ENCODE measurements at places on chromosomes 1 and 21.

- no peak for DNase-seq
These were observed 107.1 kb downstream of the SPSB1 start for GRCh38 chr1:9399510-9400424.

DNA sequence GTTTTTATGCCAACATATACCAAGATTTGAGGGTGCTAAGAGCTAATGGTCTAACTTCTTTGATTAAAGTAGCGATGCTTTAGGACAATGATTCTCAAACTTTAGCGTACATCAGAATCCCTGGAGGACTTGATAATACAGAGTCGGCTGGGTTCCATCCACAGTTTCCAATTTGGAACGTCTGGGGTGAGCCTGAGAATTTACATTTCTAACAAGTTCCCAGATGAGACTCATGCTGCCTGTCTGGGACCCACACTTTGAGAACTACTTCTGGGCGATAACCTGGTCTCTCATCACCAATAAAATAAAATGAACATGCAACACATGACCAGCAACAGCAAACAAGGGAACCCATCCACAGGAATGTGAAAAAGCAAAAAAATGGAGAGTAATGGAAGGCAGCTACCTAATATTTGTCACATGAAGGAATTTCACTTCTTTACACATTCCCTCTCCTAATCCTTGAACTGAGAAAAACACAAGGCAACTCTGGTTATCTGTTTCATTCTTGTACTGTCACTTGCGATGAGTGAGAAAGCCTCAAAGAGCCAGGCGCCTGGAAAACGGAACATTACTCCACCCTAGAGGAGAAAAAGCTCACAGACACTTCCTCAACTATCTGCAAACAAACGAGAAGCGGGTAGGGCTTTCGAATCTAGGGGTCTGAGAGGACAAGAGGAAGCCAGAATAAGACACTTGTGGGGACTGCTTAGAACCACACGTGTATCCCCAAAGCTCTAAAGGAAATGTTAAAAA is 14.0 kb downstream of the HSF2BP start:
- DNase-seq, result no peak

- DNase-seq, result no peak
These were observed 480.2 kb downstream of the COL11A1 start for GRCh38 chr1:102628109-102628613.

DNA sequence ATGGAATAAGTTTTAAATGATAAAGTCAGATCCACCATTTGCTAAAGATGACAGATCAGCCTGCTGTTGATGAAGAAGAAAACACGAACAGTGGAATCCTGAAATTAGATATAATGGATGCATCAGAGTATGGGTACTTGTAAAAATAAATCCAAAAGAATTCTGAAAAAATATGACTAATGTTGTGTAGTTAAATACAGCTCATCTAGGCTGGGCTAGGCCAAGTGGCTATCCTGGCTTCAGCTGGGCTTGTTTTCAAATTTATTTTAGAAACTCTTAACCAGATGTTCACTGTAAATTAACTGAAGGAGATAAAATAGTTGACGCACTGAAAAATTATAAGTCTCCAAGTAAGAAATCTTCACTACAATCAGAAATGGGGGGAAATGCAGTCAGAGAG is 7.4 kb upstream of the RGS2 start:
- DNase-seq, result no peak

DNA sequence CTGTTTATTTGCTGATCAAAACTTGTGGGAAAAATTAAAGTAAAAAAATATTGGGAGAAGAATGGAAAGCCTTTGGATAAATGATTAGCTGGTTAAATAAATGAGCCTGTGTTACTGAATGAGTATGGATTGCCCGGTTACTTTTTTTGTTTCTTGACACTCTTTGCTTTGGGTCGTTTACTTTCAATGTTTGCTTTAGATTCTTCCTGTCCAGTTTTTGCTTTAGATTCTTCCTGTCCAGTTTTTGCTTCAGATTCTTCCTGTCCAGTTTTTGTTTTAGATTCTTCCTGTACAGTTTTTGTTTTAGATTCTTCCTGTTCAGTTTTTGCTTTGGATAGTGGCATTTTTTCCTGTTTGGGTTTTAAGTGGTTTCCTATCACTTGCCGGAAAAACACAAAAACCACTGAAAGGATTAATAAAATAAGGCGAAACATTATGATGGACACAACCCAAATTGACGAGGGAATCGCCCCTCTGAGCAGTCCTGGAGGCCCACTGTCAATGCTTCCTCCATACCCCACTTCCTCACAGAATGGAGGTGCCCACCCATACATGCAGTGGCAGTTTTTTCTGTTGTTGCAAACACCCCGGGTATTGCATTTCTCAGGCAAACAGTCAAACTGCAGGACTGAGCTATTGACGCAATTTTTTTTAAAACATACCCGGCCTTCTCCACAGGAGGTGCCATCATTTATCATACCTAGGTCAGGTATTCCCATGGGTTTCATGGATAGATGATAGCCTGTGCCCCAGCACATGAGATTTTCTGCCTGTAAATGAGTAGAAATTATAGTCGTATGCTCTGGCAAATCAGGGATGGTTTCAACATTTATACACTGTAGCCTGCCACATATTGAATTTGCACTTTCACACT is 2.3 kb downstream of the ADAM30 start:
- no peak for DNase-seq

GRCh38 chr1:196152975-196153374 is 455.3 kb downstream of the KCNT2 start:
- DNase-seq, result no peak

GRCh38 chr1:233334092-233334491 is 6.6 kb downstream of the MAP3K21 start:
- no peak for DNase-seq

DNA sequence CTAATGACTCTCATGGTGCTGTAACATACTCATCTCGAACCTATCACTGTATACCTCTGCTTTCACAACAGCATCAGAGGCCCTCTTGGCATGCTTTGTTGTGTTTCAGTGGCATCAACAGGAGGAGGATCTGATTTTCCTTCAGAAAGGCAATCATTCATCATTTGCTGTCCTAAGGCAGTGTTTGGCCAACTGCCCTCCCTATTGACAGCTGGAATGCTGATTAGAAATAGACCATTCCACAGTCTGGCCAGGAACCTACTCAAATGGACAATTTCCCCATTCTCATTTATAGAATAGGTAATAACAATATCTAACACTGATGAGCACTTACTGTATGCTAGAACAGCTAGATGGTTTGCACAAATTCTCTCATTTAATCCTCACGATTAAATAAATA is 310.6 kb upstream of the PTBP2 start:
- DNase-seq, result no peak

- DNase-seq, result no peak
These were observed 129.3 kb upstream of the VAMP3 start for GRCh38 chr1:7641587-7642417.

GRCh38 chr1:182575540-182576149 is 13.4 kb downstream of the RNASEL start:
- DNase-seq, result no peak

GRCh38 chr1:203239081-203239480 is 9.6 kb upstream of the CHIT1 start:
- DNase-seq, result no peak

DNA sequence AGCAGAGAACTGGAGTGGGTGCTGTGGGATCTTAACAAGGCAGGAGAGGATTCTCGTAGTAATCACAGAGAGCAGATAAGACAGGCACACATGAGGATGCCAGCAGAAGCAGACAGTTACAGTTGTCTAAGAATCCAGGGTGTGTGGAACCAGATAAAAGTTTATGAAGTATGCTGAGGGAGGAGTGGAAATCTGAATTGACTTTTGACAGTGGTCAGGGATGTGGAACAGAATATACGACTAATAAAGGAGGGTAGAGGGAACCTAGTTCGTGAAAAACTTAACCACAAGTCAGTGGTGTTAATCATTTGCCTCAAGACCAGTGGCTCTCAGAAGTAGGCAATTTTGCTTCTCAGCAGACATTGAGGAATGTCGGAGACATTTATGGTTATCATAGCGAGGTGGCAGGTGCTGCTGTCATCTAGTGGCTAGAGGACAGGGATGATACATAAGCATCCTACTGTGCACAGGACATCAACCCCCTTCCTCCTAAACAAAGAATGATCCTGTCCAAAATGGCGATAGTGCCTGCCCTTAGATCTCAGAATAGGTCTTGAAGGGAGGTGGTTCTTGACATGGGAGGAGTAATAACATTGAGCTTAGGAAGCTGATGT is 3.0 kb downstream of the LRRC8D start:
- DNase-seq, result no peak

GRCh38 chr1:151944857-151945575 is 35.7 kb upstream of the THEM4 start:
- no peak for DNase-seq

DNA sequence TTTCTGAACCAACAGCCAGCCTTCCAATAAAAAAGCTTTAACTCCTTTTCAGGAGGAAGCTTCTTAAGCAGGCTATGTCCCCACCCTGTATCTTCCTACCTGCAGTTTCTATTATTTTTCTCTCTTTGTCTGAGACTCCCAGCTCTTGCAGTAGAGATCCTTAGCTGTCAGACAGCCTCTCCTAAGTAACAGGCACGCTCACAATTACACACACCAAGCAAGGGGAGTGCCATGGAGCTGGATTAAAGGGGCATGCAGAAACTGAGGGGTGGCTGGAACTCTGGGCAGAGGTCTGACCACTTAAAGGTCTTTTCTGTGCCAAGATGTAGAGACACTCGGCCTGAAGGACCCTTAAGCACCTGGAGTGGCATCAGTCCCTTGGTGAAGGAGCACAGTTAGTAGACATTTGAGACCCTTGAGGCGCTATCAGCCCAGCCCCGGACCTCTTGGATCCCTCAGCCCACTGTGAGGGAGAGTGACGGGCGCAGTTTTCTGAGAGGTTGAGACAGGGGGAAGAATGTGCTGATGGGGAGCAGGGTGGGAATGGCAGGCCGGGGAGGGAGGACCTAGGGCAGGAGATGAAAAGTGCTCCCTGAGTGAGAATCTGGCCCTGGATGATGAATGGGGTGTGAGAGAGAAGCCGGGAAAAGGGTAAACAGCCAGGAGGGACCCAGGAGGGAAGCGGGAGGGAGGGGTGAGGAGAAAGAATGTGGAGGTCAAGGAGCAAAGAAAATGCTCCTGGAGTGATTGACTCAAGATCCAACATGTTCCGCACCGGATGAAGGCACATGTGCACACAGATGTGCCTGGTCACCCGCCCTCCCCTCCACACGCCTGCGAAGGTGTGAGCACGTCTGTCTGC is 13.3 kb downstream of the PLXNA2 start:
- no peak for DNase-seq

DNA sequence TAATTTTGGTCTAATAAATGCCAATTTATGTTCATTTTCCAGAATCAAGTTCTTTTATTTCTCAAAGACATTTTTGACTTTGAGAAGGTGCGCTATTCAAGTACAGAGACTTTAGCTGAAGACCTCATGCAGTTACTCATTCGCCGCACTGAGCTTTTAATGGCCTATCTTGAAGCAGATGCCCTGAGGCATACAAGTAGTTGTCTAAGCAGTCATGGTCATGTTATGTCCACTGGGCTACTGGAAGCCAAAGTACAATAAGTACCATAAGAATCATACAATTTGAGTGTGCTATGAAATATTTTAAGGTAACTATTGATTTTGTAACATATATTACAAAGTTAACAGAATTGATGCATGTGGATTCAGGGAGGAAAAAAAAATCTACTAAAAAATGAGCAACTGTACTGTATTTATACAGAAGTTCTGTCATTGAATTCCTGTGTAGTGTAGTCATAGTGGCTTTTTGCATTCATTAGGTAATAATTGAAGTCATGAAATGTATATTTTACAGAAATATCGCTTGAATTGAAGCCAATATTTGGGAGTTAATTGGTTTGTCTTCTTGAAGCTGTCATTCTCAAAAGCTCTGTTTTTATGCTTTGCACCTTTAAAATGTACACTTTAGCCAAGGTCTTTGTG is 13.5 kb upstream of the NEXN start:
- no peak for DNase-seq

DNA sequence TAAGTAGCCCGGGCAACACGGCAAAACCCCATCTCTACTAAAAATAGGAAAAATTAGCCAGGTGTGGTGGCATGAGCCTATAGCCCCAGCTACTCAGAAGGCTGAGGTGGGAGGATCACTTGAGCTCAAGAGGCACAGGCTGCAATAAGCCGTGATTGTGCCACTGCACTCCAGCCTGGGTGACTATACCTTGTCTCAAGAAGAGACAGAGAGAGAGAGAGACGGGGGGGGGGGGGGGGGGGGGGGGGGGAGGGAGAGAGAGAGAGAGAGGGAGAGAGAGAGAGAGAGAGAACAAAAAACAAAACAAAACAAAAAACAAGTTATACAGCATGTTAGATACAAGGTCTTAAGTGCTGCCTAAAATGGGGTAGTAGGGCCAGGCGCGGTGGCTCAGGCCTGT is 77.8 kb upstream of the ZNF281 start:
- no peak for DNase-seq

DNA sequence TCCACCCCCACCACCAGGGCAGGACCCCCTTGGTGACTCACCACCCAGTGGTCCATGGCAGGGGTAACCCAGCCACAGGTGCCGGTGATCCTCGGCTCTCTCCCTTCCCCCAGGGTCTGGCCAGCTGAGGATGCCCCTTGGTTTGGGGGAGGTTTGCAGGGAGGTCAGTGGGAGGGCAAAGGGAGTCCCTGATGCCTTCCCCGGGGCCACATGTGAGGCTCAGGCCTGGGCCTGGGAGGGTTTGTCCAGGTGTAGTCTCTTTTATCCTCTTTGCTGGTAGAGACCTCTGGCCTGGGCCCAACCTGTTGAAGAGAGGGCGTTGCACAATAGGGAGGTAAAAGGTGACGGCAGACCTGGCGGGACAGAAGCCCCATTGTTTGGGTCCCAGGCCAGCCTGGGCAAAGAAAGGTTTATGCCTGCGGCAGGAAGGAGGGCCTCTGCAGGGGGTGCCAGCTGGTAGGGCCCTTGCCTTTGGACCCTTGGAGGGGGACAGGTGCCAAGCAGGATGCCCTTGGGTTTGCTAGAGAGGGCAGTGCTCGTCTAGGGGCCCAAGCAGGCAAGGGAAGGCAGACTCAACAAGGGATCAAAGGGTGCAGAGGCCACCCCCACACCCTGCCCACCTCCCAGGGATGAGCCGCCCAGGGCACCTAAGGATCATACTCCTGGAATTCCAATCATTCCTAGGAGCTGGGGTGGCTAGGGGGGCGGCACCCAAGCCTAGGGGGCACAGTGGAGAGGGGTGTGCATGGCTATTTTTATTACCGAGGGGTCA is 760 bp upstream of the TINAGL1 start:
- DNase-seq, result no peak

- DNase-seq, result no peak
These were observed 8.3 kb downstream of the CSMD2 start for GRCh38 chr1:34156739-34157138.

DNA sequence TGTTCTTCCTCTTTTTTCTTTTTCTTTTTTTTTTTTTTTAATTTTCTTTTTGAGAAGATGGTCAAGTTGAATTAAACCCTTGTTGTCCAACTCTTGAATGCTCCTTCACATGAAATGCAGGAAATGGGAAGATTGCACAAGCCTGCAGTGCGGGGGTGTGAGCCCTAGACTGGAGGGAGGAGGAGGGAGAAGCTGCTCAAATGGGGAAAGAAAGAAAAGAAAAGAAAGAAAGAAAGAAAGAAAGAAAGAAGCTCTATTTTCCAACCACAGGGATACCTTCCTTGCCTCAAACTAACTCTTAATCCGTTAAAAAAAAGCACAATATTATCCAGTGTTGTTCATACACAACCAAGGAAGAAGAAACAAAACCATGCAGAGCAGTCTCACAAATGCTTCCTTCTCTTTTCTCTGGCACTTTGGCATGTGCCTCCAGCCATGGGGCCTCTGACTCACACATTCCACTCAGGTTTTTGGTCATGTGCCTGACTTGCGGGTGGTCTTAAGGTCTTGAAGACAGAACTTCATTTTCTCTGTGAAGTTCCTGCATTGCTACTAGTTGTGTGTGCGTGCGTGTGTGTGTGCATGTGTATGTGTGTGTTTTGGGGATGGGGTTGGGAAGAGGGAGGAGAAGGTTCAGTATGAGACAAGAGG is 276.1 kb downstream of the RPS6KC1 start:
- no peak for DNase-seq

Data from NCI-H1930 (cell line).